ENCODE measurements at places on chromosomes 4 and X.

- DNase-seq, result no peak
These were observed 9.8 kb upstream of the CISD2 start for GRCh38 chr4:102858828-102859464.

DNA sequence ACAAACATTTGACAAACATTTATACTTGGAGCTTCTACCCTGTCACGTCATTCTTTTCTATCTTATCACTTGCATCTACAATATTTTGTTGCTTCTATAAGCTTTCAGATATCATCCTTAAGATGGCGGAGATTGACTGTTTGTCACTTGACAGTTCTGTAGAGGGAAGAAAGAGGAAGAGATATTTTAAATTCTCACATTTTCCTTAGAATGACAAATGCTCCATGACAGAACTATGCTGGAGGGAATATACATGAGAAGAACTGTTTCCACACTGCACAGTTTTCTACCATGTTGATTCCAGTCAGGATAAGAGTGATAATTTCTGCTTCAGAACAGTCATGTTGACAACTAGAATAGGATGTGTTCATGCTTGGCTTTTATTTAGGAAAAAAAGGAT, 29.7 kb downstream of the FAM133A start:
- no peak for DNase-seq

DNA sequence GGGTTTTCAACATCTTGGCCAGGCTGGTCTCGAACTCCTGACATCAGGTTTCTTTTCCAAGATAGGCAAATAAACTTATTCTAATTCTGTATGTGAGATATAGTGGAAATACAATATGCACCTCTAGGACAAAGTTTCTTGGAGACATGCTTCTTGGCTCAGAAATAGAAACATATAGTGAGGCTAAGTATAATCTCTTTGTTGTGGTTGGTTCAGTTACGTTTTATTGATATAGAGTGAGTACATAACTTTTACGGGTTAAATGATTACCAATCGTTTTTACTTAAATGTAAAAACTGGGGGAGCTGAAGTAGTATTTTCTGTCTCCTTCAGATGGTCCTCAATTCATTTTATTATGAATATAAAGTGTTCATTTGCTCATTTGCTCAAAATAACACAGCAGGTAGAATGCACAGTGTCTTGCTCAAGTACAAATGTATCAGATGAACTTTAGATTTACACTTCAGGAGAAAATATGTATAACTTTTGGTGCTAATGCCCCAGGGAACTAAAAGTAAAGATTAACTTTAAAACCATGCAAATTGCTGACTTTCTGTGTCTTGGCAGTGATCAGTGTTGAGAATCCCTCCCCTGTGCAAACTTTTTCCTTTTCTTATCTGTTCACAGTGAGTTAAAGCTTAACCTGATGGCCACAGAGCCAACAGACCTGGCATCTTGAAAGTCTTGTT, 77.6 kb downstream of the AFF1 start:
- DNase-seq, result no peak

DNA sequence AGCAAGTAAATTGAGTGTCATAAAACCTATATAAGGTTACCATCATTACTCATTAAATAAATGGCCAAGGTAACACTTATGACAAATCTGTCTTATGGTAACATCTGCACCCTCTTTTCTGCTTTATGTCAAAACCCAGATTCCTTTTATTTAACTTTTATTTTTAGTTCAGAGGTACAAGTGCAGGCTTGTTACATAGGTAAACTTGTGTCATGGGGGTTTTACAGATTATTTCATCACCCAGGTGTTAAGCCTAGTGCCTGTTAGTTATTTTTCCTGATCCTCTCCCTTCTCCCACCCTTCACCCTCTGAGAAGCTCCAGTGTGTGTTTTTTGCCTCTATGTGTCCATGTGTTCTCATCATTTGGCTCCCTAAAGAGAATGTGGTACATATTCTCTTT, 930.7 kb downstream of the CCSER1 start:
- no peak for DNase-seq

All from stimulated activated CD4-positive, alpha-beta T cell treated with anti-CD3 and anti-CD28 coated beads, Interleukin-15, amount 100 ng/mL, for 1 hour (primary cell).